ENCODE measurements at places on chromosomes 2 and 18. TPM values are rescaled to one million over a fixed set of nuclear protein-coding genes. Genes with fewer than 3 reads are reported as not detected.

Gene SLC11A1
- 1.7 TPM for total RNA-seq

Gene ARHGEF33
- 3.9 TPM for total RNA-seq

Gene GMPPA
- total RNA-seq: 7.5 TPM

Gene AGFG1
- 112 TPM for total RNA-seq

Gene CTLA4
- not detected for total RNA-seq

Gene AGAP1
- 27.5 TPM for total RNA-seq

Gene SLC23A3
- 0.31 TPM for total RNA-seq

Gene EVA1A
- 1.1 TPM for total RNA-seq

DNA sequence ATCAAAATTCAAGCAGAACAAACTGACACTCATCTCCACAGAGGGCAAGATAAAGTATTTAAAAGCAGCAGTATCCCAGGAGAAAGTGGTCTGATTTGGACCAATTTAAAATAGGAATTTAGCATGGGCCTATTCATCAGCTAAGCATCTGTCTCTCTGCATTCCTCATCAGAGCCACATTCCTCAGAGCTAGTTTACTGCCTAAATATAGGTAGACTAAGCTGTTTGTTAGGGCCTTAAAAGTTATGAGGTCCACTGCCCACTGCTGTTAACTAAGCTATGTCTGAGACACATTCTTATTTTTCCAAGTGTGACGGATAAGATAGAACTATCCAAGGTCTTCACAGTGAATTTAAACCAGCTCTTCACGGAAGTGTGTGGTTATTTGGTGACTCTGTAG is 17.6 kb downstream of the NEB start:
- DNase-seq: no peak

- no peak for DNase-seq
Observed at GRCh38 chr2:203873921-203874631, 6.5 kb downstream of the CTLA4 start.

DNA sequence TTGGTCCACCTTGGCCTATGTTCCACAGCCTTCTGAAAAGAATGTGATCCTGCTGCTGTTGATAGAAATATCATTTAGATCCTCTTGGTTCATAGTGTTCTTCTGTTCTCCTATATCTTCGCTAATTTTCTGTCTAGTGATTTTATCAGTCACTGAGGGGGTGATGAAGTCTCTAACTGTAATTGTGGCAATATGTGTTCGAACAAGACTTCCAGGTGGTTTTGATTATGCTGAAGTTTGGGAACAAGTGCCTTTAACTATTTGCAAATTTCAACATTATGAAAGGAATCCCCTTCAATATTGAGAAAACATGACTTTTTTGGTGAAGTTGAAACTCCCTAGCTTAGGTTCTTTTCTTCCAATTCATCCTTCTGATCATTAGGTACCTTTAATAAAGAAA is 140.4 kb downstream of the MTX2 start:
- no peak for DNase-seq

DNA sequence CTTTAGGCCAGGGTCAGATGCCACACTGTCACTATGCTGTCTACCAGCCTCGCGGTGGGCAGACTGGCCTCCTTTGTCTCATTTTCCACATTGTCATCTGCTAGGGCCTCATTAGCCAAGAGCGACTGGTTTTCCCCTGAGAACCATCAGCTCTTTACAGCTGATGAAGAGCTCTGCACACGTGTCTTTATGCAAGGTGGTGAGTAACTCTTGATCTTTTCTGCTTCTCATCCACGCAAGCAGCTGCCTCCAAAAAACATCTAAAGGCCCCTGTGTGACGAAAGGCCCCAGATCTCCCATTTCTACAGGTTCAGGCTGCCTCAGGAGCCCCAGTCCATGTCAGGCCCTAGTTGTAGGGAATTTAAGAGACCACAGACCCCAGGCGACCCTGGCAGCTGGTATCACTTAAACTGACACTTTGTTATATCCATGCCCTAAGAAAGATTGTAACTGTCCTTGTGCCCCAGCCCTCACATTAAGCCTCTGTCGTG is 52.9 kb downstream of the DPYSL5 start:
- no peak for DNase-seq

- DNase-seq: no peak
Observed at GRCh38 chr2:3754280-3754679, 50.9 kb downstream of the DCDC2C start.

- DNase-seq: no peak
Observed at GRCh38 chr2:43708178-43708577, 31.9 kb upstream of the C1GALT1C1L start.

- DNase-seq: no peak
Observed at GRCh38 chr18:10912790-10913545, 236.4 kb downstream of the PIEZO2 start.

- no peak for DNase-seq
Observed at GRCh38 chr18:79092874-79093273, 23.7 kb downstream of the ATP9B start.

DNA sequence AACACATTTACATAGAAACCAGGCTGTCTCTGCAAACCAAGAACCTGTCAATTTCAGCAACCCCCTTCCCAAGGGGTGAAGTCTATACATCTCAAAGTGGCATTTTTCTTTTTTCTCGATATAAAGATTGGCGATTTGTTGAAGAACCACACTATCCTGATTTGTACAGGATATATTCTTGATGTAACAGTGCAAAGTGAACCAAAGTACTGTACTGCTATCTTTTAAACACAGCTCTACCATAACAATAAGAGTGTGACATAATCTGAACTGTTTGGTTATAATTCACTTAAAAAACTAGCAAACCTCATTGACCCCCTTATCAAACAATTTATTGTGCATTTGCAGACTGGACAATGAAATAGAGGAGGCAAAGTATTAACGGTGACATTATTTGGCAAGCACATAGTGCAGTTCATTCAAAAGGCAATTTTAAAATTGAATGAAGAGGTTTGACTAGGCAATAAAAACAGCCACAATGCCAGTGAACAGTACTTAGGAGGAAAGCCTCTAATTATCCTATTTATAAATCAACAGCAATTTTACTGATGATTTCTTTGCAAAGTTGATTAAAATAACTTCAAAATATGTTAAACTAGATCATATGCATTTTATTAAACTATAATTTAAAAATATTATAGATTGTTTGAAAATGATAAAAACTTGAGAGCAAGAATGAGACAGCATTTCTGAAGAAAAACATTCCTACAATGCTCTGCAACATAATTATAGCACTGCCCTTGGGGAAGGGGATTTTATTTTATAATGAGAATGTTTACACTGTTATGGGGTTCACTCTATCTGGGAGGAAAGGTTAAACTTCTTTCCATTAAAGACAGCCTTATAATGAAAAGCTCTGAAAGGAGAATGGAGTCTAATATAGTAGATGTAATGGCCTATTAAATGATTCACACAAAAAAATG is 440.9 kb downstream of the ZEB2 start:
- DNase-seq: no peak

DNA sequence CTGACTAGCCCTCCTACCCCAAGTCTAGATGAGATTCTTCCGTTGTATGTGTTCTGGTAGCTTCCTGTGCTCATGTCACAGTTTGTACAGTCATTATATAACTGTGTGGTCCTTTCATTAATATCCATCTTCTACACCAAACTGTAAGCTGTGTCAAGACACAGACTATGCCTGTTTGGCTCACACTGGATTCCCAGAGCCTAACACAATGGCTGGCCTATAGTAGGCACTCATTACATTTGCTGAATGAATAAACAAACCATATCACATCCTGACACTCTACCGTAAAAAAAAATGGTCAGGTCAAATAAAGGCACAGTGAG is 72.6 kb downstream of the ANKRD44 start:
- DNase-seq: no peak

GRCh38 chr2:155830817-155831579 is 501.5 kb downstream of the NR4A2 start:
- no peak for DNase-seq

- DNase-seq: no peak
Observed at GRCh38 chr2:9883897-9884296, 40.6 kb downstream of the TAF1B start.

- DNase-seq: no peak
Observed at GRCh38 chr2:105080461-105080860, 42.6 kb downstream of the MRPS9 start.

GRCh38 chr2:198098386-198098785 is 294.0 kb downstream of the PLCL1 start:
- DNase-seq: no peak

DNA sequence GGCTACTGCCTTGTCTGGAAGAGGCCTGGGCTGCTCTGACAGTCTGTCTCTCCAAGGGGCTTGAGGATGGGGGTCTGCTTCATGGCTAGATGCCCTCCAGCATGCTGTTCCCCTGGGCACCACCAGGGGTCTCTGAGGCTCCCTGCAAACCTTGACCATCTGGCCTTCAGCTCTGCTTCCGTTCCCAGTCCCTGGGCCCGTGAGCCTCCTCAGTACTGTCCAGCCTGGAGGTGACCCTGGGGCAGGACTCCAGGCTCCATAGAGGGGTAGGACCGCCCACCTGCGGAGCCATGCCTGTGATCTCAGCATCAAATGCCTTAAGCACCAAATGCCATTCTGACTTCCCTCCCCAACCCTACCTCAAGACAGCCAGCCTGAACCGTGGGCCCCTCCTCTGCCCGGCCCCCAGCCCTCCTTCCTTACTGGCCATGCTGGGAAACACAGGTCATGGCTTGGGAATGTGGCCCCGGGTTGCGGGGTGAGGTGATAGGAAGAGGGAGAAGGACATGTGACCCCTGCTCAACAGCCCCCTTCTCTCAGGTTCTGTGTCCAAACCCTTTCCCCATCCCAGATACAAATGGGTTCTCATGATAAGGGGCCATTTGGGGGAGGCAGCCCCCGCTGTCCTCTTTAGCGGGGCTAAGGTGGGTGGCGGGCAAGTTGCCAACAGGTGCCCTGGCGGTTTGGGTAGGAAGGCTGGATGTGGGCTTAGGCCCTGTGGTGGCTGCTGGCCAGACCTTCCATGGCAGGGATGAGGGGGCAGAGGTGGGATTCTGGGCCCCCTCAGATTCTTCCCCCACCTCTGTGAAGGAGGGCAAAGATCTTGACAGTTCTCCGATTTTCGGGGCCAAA is 25.0 kb downstream of the SPEG start:
- no peak for DNase-seq

GRCh38 chr18:42005782-42006181 is 50.7 kb downstream of the PIK3C3 start:
- DNase-seq: no peak

GRCh38 chr2:130963196-130963848 is 126.6 kb downstream of the ARHGEF4 start:
- no peak for DNase-seq

GRCh38 chr18:34806527-34806926 is 96.4 kb downstream of the DTNA start:
- DNase-seq: no peak

GRCh38 chr2:62343636-62344337 is 147.9 kb downstream of the B3GNT2 start:
- DNase-seq: no peak

DNA sequence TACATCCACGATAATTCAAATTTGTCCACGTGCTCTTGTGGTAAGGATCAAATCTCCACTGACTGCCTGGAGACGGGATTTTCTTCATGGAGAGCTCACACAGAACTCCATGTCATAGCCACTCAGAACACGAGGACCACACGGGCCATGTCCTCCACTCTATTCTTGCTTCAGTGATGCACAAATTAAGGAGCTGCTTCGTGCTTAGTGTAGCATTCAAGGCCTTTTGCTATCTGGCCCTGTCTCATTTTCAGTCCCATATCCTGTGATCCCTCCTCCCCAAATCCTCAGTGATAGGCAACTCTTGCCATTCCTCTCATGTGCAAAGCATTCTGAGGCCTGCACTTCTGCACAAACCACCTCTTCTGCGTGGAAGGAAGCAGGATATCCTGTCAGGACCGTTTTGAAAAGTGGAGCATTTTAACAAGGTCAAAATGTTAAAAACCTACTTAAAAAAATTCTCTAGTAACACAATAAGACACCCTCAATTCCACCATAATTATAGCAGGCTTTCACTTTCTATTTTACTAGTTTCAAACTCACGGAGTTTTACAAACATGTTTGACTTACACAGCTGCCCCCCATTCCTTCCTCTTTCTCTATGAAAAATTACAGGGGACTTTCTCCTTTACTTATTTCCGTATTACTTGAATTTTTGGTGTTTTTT is 35.2 kb downstream of the ST3GAL5 start:
- DNase-seq: no peak

GRCh38 chr2:176449852-176450251 is 180.6 kb downstream of the MTX2 start:
- DNase-seq: no peak

DNA sequence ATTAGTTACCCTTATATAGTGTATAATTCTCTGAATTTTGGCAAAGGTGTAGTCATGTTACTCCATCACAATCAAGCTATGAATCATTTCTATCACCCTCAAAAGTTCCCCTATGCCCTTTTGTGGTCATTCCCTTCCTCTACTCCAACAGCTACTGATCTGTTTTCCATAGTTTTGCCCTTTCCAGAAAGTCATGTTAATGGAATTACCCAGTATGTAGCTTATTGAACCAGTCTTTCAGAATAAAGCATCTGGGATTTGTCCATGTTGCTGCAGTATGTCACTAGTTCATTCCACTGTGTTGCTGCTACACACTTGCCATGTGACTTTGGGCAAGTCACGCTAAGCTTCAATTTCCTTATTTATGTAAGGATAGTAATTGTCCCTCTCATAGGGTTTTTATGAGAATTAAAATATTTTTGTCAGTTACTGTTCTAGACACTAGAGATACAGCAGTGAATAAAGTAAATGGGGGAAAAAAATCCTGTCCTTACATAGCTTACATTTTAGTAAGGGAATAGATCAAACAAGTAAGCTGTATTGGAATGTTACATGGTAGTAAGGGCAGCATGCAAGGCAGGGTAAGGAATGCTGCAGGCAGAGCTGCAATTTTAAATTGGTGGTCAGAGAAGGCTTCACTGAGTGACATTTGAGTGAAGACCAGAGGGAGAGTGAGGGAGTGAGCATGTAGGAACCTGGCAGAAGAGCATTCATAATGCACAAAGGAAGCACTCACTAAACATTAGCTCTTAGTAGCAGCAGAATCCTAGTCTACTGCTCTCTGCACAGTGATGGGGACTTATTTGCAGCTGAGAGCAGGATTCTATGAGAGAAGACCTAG is 80.3 kb upstream of the TSPYL6 start:
- DNase-seq: no peak

DNA sequence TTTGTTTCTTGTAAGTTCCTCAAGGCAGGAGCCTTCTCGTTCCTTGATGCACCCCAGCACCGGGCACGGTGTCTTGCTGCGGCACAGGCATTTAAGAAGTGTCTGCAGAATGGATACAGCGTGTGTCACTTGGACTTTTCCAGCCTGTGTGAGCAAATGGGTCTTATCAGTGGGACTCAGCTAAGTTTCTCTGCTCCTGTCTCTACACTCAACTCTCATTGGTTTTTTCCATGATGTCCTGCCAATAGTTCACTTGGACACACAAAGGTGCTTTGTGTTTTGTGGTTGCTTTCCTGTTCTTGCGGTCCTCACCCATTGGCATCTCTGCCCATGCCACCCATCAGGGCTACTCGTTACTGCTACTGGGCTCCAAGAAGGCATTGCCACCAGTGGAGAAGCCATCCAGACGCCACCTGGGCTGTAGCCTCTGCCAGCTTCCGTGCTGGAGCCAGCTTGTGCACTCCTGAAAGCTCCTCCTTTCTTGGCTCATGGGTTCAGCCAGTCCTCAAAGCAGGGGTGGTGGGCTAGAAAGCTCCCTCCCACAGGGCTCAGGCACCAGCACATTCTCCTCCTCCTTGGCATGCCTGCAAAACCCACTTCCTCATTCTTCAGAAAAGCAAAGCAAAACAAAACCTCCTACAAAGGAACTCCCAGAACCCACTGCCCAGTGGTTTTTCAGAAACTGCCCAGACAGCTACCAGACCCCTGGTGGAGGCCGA is 41.4 kb downstream of the IL1R2 start:
- no peak for DNase-seq

Measured in occipital lobe (tissue), 3 donors.